Hepatocyte (in vitro differentiated cells): ENCODE measurements at places on chromosomes 6 and 20. TPM values are rescaled to one million over a fixed set of nuclear protein-coding genes. Genes with fewer than 3 reads are reported as not detected.
A peak's percentile ranks its signal among the peaks of the same experiment; 100 is the strongest.

CYP21A2 gene
- 1.7 and 2.4 TPM in 2 replicates for polyA plus RNA-seq

TUBE1 gene
- 9.1 and 14.4 TPM in 2 replicates for polyA plus RNA-seq

BCKDHB gene
- polyA plus RNA-seq, result 27.4 and 28.7 TPM in 2 replicates

BCAS1 gene
- 4.9 and 5.1 TPM in 2 replicates for polyA plus RNA-seq

KCNB1 gene
- polyA plus RNA-seq, result 1.0 and 1.5 TPM in 2 replicates

GPR63 gene
- 1.9 and 2.4 TPM in 2 replicates for polyA plus RNA-seq

LY6G6F gene
- polyA plus RNA-seq, result not detected in 2 replicates

BTNL2 gene
- 0.62 TPM in 1 of 2 replicates, not detected in the other for polyA plus RNA-seq

SFTA2 gene
- 8.8 and 9.5 TPM in 2 replicates for polyA plus RNA-seq

C6orf163 gene
- polyA plus RNA-seq, result 0.64 TPM in 2 replicates

RRAGD gene
- polyA plus RNA-seq, result 9.4 and 11.8 TPM in 2 replicates

NCOA7 gene
- 17.3 and 22.6 TPM in 2 replicates for polyA plus RNA-seq

GRCh38 chr6:35687658-35688604, 784 bp downstream of the FKBP5 start:
- peak; percentile 67 for DNase-seq
- H3K27me3 ChIP-seq, result no peaks in the 10 kb centered on the region
- peak overlapping the region; percentile 86 for H3K27ac ChIP-seq
- peak overlapping the region; percentile 93 for H3K4me3 ChIP-seq

- H3K27me3 ChIP-seq, result no peaks in the 10 kb centered on the region
- no peak for DNase-seq
Measured at GRCh38 chr6:11604215-11604614, 66.7 kb downstream of the TMEM170B start.

GRCh38 chr6:38552121-38552520, 87.6 kb downstream of the BTBD9 start:
- H3K4me1 ChIP-seq, result no peaks in the 10 kb centered on the region
- no peak overlapping the region for H3K4me3 ChIP-seq
- no peaks in the 10 kb centered on the region for H3K27me3 ChIP-seq
- no peak overlapping the region for H3K27ac ChIP-seq
- DNase-seq, result no peak

GRCh38 chr6:49632727-49633126, 3.9 kb downstream of the RHAG start:
- no peak overlapping the region for H3K27ac ChIP-seq
- H3K4me3 ChIP-seq, result no peak overlapping the region
- no peaks in the 10 kb centered on the region for H3K36me3 ChIP-seq
- no peaks in the 10 kb centered on the region for H3K27me3 ChIP-seq
- H3K4me1 ChIP-seq, result no peaks in the 10 kb centered on the region

GRCh38 chr6:89984926-89985750, 90.9 kb downstream of the GJA10 start:
- peaks cover 11% of the 10 kb centered on the region for H3K4me1 ChIP-seq
- peak; percentile 28 for DNase-seq
- H3K36me3 ChIP-seq, result no peaks in the 10 kb centered on the region
- H3K27ac ChIP-seq, result peak overlapping the region; percentile 68
- no peaks in the 10 kb centered on the region for H3K27me3 ChIP-seq

- H3K4me1 ChIP-seq, result peaks cover 11% of the 10 kb centered on the region
- DNase-seq, result peak; percentile 74
- no peaks in the 10 kb centered on the region for H3K36me3 ChIP-seq
- H3K27ac ChIP-seq, result peak overlapping the region; percentile 9
Measured at GRCh38 chr6:90284236-90285041, 12.2 kb downstream of the BACH2 start.

DNA sequence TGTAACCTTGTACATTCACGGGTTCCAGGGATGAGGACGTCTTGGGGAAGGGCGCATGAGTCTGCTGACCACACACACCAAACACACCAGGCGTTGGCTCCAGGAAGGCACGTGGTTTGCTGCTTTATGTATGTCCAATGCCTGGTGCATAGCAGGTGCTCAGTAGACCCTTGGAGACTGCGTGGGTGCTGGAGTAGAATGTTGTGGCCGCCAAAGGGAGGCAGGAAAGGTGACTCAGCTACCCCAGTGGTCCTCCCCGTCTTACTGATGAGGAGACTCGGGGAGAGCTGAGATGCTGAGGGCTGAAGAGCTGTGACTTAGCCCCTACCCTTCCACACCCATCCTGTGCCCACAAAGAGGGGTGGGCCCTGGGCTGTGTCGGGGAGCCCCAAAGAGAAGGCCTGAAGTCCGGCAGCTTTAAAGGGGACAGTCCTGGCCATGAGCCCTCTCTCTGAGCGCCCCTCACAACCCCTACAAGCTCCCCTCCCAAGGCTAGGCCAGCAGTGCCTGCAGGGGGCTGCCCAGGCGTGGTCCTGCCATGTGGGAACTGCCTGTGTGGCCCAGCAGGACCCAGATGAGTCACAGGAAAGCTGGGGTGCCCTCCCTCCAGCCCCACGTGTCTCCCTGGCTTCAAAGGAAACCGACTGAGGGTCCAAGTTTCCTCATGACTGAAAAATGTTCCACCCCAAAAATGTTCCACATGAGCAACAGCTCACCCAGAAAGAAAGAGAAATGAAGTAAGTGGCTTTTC, 28.0 kb upstream of the PTGIS start:
- no peak for DNase-seq
- peaks cover 20% of the 10 kb centered on the region for H3K4me1 ChIP-seq
- peak overlapping the region; percentile 84 for H3K27ac ChIP-seq
- no peaks in the 10 kb centered on the region for H3K36me3 ChIP-seq
- no peak overlapping the region for H3K4me3 ChIP-seq

DNA sequence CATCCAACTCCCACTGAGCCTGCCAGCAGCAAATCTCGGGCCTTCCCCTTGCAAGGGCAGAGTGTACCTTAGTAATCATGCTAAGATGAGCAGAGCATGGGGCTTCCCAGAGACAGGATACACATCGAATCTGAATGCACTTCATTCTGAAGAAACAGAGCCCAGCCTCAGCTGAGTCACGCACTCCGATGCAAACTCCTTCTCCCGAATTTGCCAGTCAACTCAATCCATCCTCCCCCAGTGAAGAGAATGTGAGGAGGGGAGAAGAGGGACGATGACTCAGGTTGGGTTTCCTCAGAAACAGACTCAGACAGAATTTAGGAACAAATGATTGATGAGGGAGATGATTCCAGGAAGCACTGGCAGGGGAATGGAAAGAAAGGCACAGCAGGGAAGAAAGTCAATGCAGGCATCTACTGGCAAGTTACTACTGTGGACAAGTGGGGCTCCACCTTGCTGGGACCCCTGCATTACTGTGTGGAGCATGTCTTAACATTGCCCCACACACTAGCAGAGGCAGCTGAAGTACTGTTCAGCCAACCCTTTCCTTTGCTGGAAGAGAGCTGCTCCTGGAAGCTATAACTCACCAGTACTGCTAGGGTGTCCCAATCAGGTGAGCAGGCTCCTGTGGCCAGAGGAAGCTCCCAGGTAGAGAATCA, 251.6 kb downstream of the ADGB start:
- no peak for DNase-seq
- no peaks in the 10 kb centered on the region for H3K27me3 ChIP-seq
- no peak overlapping the region for H3K27ac ChIP-seq
- no peaks in the 10 kb centered on the region for H3K36me3 ChIP-seq
- H3K4me3 ChIP-seq, result no peak overlapping the region
- no peaks in the 10 kb centered on the region for H3K4me1 ChIP-seq

- peak within 1 kb of the TSS; percentile 5 for H3K27ac ChIP-seq
- H3K36me3 ChIP-seq, result no peaks in the 10 kb centered on the region
- H3K4me3 ChIP-seq, result peak within 1 kb of the TSS; percentile 55
- peak; percentile 69 for DNase-seq
Measured at GRCh38 chr6:56246881-56247653, at the start of gene COL21A1. Gene COL21A1 (minus strand): TSS chr6:56247580. CDS start chr6:56182618, 64,962 bp downstream.

DNA sequence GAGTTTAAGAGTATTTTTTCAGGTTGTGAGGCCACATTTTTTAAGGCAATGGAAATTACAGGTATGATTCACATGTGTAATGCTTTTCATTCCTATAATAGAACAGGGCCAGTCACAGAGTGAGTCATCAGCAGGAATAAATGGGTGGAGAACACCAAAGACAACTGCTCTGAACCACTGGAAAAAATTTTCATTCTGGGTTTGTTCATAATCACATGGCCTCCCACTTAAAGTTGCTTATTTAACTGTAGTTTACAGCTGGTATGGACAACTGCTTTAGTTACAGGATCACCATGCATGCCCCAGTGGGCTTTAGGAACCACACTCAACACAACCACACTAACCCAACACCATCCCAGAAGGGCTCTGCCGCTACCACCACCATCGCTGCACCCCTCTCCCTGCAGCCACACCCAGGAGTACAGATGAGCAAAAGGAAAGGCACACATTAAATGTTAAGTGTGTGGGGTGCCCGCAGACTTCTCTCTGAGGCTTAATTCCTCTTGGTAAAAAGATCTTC, 107.0 kb upstream of the DST start:
- peaks cover 20% of the 10 kb centered on the region for H3K4me1 ChIP-seq
- no peaks in the 10 kb centered on the region for H3K27me3 ChIP-seq
- no peak overlapping the region for H3K4me3 ChIP-seq

DNA sequence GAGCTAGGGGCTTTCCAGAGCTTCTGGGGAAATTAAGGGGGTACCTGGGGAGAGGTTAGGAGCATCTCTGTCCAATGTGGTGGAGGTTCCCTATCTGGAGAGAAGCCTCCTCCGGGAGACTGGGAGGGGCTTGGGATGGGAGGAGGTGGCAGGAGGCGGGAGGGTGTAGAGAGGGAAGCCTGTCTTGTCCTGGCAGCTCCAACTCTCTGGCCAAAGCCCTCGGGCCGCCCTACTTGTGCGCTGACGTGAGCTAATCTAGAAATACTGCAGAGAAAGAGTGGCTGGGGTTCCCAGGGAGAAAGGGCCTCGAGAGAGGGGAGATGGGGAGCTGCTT, 1.6 kb upstream of the SLC32A1 start:
- no peak overlapping the region for H3K4me3 ChIP-seq
- H3K36me3 ChIP-seq, result no peaks in the 10 kb centered on the region
- H3K27me3 ChIP-seq, result peaks cover 98% of the 10 kb centered on the region
- H3K4me1 ChIP-seq, result no peaks in the 10 kb centered on the region

- H3K4me3 ChIP-seq, result no peak overlapping the region
- H3K36me3 ChIP-seq, result no peaks in the 10 kb centered on the region
- no peaks in the 10 kb centered on the region for H3K27me3 ChIP-seq
- no peak overlapping the region for H3K27ac ChIP-seq
- no peaks in the 10 kb centered on the region for H3K4me1 ChIP-seq
- DNase-seq, result no peak
Measured at GRCh38 chr20:8994045-8994444, 74.8 kb upstream of the PLCB4 start.

- no peak overlapping the region for H3K4me3 ChIP-seq
- DNase-seq, result no peak
- H3K4me1 ChIP-seq, result no peaks in the 10 kb centered on the region
- H3K36me3 ChIP-seq, result no peaks in the 10 kb centered on the region
Measured at GRCh38 chr6:104486035-104486434, 373.7 kb downstream of the HACE1 start.

DNA sequence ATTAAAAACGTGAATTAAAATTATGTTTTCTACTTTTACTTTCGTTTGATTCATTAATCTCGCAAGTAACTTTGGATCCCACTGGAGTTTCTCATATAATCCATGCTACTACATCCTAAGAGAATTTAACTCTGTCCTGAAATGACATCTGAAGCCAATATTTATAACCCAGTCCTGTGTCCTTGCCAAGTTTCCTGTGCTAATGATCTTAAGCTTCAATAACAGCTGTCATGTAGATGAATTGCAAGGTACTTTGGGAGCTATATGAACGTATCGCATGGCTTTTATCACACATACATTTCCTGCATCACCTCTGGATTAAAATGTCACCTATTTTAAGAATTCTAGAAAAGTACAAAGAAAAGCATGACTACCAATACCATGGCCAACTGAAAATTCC, 833.8 kb upstream of the CITED2 start:
- peaks cover 15% of the 10 kb centered on the region for H3K4me1 ChIP-seq
- H3K27ac ChIP-seq, result no peak overlapping the region
- no peaks in the 10 kb centered on the region for H3K36me3 ChIP-seq

- no peaks in the 10 kb centered on the region for H3K36me3 ChIP-seq
- H3K4me1 ChIP-seq, result no peaks in the 10 kb centered on the region
- H3K27me3 ChIP-seq, result no peaks in the 10 kb centered on the region
- no peak overlapping the region for H3K4me3 ChIP-seq
Measured at GRCh38 chr20:55961376-55962330, 43.7 kb downstream of the CBLN4 start.

GRCh38 chr20:61874421-61875068, 191.1 kb downstream of the TAF4 start:
- no peak overlapping the region for H3K27ac ChIP-seq
- no peak overlapping the region for H3K4me3 ChIP-seq
- H3K36me3 ChIP-seq, result no peaks in the 10 kb centered on the region
- no peaks in the 10 kb centered on the region for H3K4me1 ChIP-seq
- peak; percentile 28 for DNase-seq

DNA sequence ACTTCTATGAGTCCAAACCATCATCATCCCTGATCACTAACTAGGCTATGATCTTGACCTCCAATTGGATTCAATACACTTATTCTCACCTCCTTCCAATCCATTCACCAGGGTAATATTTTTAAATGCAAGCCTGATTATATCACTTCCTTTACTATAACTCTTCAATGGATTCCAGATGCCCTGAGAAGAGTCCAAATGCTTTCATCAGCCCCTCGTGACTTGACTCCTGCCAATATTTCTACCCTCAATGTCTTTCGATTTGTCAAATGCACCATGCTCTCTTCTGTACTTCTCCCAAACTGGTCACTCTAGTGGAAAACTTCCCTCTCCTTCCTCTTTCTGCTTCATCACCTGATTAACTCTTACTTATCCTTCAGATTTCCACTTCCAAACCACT, 70.8 kb downstream of the CD164 start:
- no peak overlapping the region for H3K27ac ChIP-seq
- H3K4me3 ChIP-seq, result no peak overlapping the region
- DNase-seq, result no peak
- peaks cover 5% of the 10 kb centered on the region for H3K4me1 ChIP-seq
- H3K27me3 ChIP-seq, result no peaks in the 10 kb centered on the region
- no peaks in the 10 kb centered on the region for H3K36me3 ChIP-seq

GRCh38 chr6:129507059-129507807, 202.7 kb downstream of the ARHGAP18 start:
- H3K36me3 ChIP-seq, result no peaks in the 10 kb centered on the region
- H3K27me3 ChIP-seq, result no peaks in the 10 kb centered on the region
- DNase-seq, result no peak
- no peak overlapping the region for H3K27ac ChIP-seq
- H3K4me1 ChIP-seq, result peaks cover 9% of the 10 kb centered on the region
- no peak overlapping the region for H3K4me3 ChIP-seq

- H3K4me3 ChIP-seq, result no peak overlapping the region
- DNase-seq, result peak; percentile 79
- peaks cover 37% of the 10 kb centered on the region for H3K4me1 ChIP-seq
Measured at GRCh38 chr6:43933148-43933885, 163.3 kb downstream of the VEGFA start.
